ENCODE measurements at places on chromosomes 1 and 21. TPM values are rescaled to one million over a fixed set of nuclear protein-coding genes. Genes with fewer than 3 reads are reported as not detected.

Gene GLIS1
- not detected for total RNA-seq

Gene ZNF644
- 43.4 TPM for total RNA-seq

Gene SPRR2F
- total RNA-seq: not detected

Gene BEND5
- total RNA-seq: 62.6 TPM

Gene CIART
- 5.1 TPM for total RNA-seq

Gene COL24A1
- not detected for total RNA-seq

Gene HMGCS2
- total RNA-seq: not detected

Gene PTPN7
- total RNA-seq: 200 TPM

Gene ZC3H11A
- total RNA-seq: 83.1 TPM
